ENCODE measurements at places on chromosomes 13 and 19.

GRCh38 chr19:14512406-14512961, 5.7 kb downstream of the DNAJB1 start:
- DNase-seq: no peak

DNA sequence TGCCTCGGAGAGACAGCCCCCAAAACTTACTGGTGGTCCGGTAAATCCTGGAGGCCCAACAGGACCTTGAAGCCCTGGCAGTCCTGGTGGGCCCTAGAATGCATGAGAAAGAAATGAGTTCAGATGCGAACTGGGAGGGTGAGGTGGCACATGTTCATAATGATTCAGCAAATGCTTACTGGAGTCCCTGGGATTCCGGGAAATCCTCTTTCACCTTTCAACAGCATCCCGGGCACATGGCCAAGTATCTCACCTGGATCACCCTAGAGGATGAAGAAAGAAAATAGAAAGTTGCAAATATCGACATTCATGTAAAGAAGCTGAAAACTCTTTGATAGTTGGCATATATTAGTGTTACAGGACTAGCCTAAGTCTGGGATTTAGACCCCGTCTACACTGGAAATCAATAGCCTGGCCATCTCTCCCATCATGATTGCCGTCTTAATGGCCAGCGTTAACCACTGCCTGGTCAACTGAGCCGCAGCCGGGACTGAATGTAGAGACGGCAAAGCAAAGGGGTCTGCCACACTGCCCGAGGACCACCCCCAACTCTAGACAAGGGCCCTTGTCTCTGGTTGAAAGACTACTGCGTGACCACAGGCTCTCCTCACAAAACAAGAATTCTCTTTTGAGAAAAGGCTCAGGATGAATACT, 96.9 kb downstream of the COL4A1 start:
- DNase-seq: no peak

DNA sequence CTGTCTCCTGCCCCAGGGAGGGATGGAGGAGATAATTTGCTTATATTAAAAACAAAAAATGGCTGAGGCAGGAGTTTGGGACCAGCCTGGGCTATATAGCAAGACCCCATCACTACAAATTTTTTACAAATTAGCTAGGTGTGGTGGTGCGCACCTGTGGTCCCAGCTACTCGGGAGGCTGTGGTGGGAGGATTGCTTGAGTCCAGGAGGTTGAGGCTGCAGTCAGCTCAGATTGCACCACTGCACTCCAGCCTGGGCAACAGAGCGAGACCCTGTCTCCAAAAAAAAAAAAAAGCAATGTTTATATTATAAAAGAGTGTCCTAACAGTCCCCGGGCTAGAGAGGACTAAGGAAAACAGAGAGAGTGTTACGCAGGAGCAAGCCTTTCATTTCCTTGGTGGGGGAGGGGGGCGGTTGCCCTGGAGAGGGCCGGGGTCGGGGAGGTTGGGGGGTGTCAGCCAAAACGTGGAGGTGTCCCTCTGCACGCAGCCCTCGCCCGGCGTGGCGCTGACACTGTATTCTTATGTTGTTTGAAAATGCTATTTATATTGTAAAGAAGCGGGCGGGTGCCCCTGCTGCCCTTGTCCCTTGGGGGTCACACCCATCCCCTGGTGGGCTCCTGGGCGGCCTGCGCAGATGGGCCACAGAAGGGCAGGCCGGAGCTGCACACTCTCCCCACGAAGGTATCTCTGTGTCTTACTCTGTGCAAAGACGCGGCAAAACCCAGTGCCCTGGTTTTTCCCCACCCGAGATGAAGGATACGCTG, 184.0 kb downstream of the KDM4B start:
- DNase-seq: no peak

GRCh38 chr13:66927562-66927961, 302.6 kb downstream of the PCDH9 start:
- DNase-seq: no peak

GRCh38 chr13:46906405-46906804, 9.6 kb upstream of the HTR2A start:
- no peak for DNase-seq

DNA sequence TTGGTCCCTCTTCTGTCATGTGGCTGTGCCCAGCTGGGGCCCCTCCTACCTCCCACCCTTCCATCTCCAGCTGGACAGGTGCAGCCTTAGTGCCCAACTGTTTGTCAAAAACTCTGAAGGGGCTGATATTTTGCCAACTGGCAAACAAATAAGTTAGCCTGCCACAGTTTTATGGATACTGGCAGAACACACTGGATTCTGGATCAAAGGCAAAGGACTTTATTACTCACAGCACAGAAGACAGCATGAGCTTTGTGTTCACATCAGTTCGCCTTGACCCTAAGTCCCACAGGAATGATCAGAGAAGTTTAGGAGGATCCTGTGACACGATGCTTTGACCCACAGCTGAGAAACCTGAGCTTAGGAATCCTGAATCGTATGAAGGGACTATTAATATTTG, 16.4 kb downstream of the KLK2 start:
- DNase-seq: no peak

DNA sequence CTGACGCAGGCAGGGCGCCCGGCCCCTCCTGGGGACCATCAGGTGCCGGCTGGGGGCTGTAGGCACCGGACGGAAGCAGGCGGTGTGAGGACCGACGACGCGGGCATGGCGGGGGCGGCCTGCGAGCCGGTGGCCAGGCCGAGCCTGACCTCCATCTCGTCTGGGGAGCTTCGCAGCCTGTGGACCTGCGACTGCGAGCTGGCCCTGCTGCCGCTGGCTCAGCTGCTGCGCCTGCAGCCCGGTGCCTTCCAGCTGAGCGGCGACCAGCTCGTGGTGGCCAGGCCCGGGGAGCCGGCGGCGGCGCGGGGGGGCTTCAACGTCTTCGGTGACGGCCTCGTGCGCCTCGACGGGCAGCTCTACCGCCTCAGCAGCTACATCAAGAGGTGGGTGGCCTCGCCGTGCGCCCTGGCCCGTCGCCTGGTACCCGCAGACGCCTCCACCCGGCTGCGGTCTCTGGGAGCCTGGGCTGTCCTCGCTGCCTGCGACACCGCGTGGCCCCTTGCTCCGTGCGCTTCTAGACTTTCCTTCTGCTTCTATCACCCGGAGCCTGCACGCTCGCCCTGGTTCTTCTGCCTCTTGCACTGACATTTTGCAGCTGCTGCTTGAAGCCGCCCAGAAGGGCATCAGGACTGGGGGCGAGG, 460 bp downstream of the MEDAG start:
- no peak for DNase-seq

- no peak for DNase-seq
Observed at GRCh38 chr19:56538761-56539263, at the start of gene ZFP28. ZFP28 (plus strand) TSS chr19:56538948; CDS start chr19:56539019, 71 bp downstream.

DNA sequence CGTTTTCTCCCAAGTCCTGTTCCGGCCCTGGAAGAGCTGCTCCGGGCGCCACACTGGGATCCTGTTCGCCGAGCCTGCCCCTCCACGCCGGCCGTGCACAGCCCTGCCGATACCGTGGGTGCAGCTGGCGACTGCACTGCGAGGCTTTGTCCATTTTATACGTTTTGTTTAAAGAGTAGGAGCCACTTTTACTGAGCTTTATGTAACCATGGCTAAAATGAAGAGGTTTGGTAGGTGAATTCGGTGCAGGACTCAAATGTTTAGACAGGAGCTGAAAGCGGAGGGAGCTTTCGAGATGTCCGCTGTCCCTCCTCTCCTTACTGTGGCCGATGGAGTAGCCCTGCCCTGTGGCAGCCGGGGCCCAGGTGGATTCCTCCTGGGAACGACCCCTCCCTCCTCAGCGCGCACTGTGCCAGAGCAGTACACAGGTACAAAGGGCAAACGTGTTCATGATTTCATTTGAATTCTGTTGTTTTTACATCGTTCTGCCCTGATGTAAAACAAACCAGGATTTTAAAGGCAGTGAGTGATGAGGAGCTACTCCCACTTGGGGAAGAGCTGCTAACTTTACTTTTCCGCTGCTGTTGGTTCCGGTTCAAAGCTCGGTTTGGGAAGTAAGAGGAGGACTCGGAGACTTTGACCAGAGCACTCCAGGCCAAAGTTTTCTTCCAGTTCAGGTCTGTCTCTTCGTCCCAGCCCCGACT, 1.7 kb downstream of the COL4A2 start:
- DNase-seq: no peak

DNA sequence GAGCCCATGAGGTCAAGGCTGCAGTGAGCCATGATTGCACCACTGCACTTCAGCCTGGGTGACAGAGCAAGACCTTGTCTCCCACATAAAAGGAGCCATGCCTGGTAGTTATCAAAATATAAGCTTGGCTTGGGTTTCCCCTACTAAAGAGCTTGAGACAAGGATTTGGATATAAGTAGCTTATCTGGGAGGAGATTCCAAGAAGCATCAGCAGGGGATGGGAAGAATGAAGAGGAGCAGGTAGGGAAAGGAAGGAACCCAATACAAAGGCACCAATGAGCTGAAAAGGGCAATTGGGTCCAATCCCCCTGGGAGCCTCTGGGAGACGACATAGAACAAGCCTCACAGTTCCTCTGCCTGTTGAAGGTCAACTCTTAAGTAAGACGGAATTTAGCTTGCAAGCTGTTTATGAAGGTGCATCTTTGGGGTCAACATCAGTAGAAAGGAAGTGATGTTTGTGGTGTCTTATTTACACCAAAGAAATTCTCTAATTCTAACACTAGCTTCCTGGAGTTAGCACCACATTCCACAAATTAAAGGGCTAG, 7.4 kb upstream of the CLEC4G start:
- no peak for DNase-seq

DNA sequence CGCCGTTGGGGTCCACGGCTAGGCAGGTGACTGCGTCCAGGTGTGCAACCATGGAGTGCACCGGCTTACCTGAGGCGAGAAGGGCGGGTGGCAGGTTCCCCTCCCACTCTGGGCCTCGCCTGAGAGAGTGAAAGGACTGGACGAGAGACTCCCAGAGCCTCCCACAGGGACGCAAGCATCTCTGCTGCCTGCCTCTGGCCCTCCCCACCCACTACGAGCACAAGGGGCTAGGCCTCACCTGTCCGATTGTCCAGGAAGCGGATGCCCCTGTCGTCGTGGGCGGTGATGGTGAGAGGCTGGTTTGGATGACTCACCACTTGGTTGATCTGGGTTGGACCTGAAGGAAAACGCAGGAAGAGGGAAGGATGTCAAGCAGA, 5.1 kb upstream of the PRKD2 start:
- DNase-seq: no peak

Measured in pons (tissue), 1 donor.